ENCODE measurements at places on chromosomes 12 and 14.

- no peak for DNase-seq
These were observed 97.5 kb downstream of the CRACR2A start for GRCh38 chr12:3655328-3655900.

- DNase-seq: no peak
These were observed 124.4 kb downstream of the MYRFL start for GRCh38 chr12:69949311-69950002.

GRCh38 chr12:6073426-6073825 lies 51.0 kb downstream of the VWF start:
- DNase-seq: no peak

GRCh38 chr14:23518709-23519108 lies 32.9 kb downstream of the ZFHX2 start:
- no peak for DNase-seq

DNA sequence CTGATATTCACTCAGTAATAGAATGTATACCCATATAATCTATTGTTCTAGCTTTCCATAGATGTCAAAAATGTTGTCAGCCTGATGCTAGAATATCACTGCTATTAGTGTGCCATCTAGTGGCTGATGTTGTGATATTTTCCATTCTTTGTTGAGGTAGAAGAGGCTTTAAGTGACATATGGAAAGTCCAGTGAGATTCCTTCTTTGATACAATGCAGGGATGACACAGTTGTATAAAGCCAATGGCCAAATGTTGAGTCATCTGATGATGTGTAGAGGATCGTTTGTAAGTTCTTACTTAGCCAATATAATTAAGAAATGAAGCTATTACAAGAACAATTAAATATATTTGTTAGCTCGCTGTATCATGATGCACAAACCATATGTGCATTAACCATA lies 58.1 kb upstream of the PCED1B start:
- DNase-seq: peak; percentile 90

DNA sequence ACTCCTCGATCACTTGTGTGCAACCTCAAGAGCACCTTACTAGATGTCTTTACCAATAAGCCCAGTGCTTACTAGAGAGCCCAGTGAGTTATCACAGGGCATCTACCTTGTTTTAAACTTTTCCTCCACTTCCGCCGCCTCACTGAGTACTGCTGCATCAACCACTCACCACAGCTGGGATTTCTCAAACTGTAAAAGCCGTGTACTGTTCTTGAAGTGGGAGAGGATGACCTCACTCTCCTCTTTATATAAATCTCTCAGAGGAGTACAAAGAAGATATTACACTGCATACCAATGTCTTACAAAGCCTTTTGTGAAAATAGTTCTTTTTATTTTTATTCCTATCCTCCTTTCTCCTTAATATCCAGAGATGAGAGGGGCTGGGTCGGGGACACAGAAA lies 94.1 kb downstream of the PLCZ1 start:
- DNase-seq: peak; percentile 11

DNA sequence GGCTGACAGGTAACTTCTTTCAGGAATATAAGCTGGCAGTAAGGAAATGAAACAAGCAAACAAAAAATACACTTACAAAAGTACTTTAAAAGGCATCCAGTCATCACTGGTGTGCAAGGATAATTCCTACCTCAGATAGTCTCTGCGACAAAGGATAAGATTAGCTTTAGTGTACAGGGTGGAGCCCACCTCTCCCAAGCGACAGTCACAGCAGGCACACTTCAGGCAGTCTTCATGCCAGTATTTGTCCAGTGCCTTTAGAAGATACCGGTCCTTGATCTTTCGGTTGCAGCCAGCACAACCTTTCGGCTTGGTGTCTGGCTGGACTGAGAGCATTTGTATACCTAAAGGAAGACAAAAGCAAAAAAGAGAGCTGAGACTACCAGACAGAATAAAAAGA lies 5.4 kb downstream of the LMO3 start:
- no peak for DNase-seq

DNA sequence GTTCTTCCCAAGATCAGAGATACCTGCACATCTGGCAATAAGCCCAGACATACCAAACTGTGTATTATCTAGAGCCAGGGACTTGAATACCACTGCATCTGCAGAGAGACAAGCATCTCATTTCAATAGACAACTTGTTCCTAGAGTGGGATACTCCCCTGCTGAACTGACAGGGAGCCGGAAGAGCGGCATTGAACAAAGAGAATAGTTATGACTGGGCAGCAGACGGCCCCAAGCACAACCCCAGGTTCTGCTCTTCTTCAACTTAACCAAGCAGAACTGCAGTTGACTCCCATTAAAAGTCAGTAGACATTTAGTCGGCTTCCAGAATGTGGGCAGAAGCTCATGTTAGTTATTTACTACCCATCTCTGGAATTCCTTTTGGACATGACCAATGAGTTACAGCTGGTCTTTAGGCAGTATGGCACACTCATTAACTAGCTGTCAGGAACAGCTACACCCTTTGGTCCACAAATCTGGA lies 112.9 kb downstream of the HMGA2 start:
- peak; percentile 94 for DNase-seq

DNA sequence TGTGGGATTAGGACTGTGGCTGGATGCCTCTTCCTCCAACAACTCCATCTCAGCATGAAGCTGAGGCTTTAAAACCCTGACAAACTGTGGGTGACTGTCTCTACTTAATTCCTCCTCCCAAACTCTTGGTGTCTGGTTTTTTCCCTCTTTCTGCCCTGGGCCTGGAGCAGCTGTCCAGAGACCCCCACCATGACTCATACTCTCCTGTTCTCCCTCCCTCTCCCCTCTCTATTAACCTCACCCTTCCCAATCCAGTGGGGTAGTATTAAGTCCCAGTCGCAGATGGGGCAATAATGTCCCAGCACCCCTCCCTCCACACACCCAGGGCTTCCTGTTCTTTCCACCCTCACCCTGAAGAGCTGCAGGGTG lies 2.0 kb upstream of the DNAJC14 start:
- DNase-seq: no peak

DNA sequence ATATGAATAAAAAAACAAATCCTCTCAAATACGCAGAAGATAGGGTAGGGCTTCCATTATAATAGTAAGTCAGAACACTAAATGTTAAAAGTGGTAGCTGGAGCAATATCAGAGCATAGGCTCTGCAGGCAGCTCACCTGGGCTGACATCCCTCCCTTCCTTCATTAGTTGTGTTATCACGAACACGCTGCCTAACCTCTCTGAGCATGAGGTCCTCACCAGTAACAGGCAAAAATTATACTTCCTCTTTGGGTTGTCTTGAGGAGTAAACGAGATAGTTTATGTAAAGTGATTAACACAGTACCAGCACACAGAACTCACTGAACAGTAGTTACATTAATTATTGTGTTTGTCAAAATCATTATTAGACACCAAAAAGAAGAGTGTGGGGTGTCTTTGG lies 154.3 kb downstream of the STXBP6 start:
- DNase-seq: no peak

DNA sequence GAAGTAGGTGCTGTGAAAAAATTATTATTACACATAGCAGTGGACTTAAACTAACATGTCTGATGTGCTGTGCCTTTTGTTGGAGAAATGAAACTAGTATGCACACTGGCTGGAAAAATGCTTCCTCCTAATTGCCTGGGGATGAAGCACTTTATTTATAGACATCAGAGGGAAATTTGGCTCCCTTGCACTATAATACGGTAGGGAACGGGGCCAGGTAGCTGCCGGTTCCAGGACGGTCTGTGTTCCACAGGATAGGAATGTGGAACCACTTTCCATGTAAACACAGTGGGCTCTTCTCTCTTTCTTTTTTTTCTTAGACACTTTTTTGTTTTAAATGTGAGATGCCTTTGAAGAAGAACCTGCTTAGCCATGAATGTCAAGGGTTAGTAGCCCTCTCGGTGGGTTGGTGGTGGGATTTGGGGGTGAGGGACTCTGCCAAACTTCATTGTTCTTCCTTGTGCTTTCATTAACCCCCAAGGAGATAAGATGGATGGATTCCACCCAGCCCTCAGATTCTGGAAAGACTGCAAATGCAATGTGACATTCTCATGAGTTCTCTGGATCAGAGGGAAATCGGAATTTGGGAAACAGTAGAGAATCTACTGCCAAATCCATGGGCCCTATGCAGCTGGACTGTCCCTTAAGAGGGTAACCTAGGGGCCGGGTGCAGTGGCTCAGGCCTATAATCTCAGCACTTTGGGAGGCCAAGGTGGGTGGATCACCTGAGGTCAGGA lies 58.0 kb upstream of the GSC start:
- DNase-seq: no peak

GRCh38 chr12:94157981-94158411 lies 9.6 kb downstream of the PLXNC1 start:
- DNase-seq: no peak

GRCh38 chr12:94839347-94839746 lies 164.2 kb downstream of the NDUFA12 start:
- DNase-seq: no peak

- no peak for DNase-seq
These were observed 22.3 kb downstream of the FBLN5 start for GRCh38 chr14:91925001-91925726.

DNA sequence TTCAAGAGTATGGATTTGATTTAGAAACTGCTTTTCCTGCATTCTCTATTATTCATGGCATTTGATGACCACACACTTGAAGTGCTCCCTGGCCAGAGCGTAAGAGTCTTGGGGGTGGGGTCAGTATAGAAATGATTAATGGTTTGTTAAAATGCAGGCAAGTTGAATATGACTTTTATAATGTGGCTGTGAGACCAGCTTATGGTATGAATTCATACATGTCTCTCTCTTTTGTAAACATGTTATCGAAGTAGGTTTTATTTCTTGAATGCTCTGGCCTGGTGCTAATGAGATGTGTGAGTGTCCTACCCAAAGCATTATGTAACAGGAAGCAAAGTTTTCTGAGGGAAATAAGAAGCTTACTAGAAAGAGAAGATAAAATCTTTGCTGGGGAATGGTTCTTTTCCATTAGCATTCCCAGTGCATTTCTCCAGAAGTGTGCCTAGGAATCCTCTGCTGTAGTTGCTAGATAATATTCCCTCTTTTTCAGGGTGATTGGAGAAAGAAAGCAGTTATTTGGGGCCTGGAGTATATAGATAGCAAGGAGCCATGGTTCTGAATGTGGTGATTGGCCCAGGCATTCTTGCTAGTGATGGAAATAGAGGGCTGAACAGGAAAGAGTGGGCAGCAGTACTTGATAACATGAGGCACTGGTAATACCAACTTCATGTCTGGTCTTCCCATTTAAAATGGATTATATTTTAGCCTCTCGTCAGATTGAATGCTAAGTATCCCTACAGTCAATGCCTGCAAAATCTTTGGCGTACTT lies 289.7 kb downstream of the RAD51B start:
- DNase-seq: no peak

- DNase-seq: no peak
These were observed 14.4 kb upstream of the CCER1 start for GRCh38 chr12:90969346-90969745.

GRCh38 chr12:100539202-100539601 lies 34.3 kb upstream of the GAS2L3 start:
- DNase-seq: no peak
